Activated T-cell treated with anti-CD3 and anti-CD28 coated beads for 4 hours (primary cell): ENCODE measurements at places on chromosomes 16 and 17.

- DNase-seq, result no peak
These were observed 491.6 kb downstream of the CDH13 start for GRCh38 chr16:83118365-83118764.

- DNase-seq, result peak; percentile 59
These were observed 13.5 kb upstream of the TBX21 start for GRCh38 chr17:47719411-47720152.

GRCh38 chr17:72792771-72793170 is 299.7 kb downstream of the SLC39A11 start:
- DNase-seq, result no peak

GRCh38 chr17:17831208-17832031 is 5.4 kb downstream of the SREBF1 start:
- DNase-seq, result no peak

DNA sequence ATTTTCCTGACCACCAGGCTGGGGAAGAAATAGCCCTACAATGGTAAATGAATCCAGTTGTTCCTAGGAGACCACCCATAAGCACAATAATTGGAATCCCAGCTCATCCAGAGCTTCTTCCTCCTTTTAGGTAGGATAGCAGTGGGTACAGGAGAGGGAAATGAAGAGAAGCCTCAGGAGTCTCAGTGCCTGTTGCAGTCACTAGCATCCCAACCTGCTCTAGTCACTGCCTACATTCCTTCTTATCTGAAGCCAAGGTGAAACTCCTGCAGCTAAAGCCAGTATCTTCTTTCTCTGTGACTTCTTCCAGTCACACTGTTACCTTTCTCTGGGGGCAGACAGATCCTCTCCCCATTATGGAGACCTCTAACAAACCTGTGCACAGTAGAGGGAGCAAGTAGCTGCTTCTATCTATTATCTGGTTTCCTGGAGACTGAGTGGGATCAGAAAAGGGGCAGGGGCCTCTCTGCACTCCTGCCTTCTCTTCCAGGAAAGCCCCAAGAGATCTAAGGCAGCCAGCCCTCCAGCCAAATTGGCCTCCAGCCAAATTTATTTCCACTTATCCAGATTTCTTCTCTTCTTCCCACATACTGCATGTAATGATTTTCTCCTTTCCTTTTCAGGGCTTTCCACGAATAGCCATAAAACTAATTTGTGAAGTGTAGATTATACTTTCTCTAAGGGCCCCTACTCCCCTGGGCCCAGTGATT is 85.5 kb downstream of the SSH2 start:
- DNase-seq, result no peak

DNA sequence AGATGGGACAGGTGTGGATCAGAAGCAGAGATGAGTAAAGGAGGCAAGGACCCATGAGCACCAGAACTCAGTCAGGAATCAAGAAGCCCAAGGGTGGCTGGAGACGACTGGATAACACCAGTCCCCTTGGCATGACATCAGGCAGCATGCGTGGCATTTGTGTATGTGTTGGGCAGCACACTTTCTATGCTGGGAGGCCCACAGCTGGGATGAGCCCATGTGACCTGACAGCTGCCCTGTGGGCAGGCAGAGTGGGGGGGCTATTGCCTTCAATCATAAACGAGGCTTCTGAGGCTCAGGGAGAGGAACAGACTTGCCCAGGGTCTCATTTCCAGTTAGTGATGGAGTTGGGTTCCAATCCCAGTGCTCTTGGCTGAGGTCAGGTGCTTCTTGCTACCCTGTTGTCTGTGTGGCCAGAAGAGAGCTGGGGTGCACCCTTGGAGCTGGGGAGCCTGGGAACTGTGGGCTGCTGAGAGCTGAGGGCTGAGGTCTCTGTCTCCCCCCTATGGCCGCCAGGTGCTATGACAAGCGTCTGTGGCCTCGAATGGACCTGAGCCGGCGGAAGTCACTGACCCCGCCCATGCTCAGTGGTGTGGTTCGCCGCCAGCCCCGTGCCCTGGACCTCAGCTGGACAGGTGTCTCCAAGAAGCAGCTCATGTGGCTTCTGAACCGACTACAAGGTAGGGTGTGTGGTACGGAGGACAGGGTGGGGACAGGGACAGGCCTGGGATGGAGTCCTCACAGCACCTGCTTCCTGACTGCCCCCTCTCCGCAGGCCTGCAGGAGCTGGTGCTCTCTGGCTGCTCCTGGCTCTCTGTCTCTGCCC is 7.1 kb upstream of the ORAI3 start:
- DNase-seq, result peak; percentile 40

DNA sequence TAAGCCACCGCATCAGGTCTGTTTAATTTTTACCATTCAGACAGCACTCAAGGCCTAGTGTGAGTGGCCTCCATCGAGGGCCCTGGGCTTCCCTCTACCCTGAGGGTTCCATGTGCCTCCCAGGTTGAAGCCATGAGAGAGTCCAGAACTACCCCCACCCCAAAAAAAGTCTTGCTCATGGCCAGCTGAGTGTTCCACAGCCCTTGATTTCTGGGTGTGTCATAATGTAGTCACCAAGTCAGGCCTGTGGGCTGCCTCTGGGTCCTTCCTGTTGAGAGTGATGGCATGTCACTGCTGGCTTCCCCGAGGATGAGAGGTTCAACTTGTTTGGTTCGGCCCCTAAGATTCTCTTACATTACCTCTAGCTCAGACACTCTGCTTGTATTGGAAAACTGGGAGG is 100.6 kb downstream of the PITPNC1 start:
- DNase-seq, result peak; percentile 36
